ENCODE measurements at places on chromosomes 7 and 10.

DNA sequence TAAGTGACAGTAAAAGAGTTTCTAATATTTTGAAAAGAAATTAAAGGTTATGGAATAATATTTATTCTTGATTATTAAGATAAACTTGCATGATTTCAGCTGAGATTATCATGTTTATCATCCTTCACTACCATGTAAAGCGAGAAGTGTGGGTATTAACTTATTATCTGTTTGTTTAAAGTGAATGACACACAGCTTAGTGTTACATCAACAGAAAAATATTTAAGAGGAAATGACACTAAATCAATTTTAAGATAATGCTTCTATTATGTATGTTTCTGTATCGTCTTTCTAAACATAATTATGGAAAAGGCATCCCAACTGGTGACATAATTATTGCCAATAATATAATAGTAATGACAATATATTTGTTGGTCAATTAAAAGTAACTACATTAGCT lies 213.1 kb downstream of the PCDH15 start:
- DNase-seq = no peak

DNA sequence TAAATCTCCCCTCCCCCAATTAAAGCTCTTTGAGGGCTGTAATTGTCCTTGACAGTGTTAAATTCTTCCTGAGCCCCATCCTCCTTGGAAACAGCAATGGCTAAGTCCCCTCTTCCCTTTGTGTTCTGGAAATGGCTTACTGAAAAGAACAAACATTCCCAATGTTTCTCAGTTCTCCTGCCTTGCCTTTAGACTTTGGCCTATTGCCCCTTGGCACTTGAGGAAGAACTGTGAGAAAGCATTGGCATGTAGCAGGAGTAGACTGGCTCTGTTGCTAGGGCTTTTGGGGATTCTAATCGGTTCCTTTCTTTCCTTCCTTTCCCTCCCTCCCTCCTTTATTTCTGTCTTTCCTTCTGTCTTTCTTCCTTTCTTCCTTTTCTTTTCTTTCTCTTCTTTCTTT lies 463.3 kb upstream of the PODXL start:
- no peak for DNase-seq

- DNase-seq = no peak
These were observed 21.2 kb downstream of the CAMK2G start for GRCh38 chr10:73853196-73853595.

DNA sequence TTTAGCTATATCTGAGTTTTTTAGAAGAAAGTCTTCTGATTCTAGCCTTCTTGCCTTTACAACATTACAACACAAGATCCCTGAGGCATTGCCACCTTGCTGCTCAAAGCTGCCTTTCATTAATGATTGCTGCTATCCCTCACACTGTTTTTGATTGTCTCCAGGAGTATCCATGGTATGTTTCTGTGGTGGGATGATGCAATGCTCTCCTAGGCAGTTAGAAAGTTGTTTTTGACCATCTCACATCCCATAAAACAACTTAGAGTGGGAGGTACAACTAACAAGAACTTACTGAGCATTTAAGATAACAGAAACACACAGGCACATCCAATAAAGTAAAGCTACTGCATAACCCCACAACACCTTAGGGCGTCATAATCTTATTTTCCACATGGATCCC lies 1156.0 kb upstream of the LRRTM3 start:
- DNase-seq = no peak

DNA sequence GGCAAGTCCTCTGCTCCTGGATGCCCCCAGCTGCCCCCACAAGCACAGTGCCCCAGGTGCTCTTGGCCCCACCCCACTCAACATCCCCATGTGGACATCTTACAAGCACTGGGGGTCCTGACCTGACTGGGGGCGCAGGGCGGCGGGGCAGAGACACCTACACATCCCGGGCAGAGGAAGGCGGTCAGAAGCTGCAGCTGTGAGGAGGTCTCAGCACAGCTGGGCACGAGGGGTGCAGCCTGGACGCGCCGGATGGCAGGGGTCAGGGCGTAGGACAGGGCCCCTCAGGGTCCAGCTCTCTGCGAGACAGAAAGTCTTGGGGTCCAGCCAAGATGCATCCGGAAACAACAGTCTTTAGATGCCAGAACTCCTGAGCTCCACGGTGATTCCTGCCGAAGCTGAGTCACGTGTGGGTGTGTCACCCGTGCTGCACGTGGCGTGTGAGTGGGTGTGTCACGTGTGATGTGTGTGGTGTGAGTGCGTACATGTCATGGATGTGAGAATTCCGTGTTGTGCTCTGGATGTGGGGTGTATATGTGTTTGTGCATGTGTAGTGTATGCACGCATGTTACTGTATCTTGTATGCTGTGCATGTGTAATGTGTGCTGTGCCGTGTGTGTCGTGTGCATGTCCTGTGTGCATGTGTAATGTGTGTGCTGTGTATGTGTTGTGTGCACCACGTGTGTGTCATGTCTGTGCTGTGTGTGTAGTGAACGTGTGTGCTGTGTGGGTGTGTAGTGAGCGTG lies 5.1 kb downstream of the VENTX start:
- no peak for DNase-seq

DNA sequence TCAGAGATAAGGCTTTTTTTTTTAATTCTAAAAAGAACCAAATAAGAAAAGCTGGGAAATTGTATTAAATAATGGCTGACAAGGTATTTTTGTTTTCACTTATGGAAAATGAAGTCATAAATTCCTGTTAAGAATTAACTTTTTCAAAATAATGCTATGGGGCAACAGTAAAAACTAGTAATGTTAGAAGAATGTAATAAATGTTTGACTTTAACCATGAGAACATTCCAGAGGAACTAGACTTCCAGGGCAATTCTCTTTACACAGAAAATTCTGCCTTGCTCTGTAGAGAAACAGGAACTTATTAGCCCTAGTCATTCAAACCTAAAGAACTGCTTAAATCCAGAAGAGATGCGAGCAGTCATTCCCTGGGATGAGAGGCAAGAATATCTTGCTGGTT lies 571.1 kb downstream of the IPMK start:
- DNase-seq = no peak

GRCh38 chr10:124146483-124146882 lies 53.1 kb upstream of the CHST15 start:
- DNase-seq = no peak

GRCh38 chr7:128155100-128155740 lies 85.9 kb upstream of the LEP start:
- DNase-seq = no peak

DNA sequence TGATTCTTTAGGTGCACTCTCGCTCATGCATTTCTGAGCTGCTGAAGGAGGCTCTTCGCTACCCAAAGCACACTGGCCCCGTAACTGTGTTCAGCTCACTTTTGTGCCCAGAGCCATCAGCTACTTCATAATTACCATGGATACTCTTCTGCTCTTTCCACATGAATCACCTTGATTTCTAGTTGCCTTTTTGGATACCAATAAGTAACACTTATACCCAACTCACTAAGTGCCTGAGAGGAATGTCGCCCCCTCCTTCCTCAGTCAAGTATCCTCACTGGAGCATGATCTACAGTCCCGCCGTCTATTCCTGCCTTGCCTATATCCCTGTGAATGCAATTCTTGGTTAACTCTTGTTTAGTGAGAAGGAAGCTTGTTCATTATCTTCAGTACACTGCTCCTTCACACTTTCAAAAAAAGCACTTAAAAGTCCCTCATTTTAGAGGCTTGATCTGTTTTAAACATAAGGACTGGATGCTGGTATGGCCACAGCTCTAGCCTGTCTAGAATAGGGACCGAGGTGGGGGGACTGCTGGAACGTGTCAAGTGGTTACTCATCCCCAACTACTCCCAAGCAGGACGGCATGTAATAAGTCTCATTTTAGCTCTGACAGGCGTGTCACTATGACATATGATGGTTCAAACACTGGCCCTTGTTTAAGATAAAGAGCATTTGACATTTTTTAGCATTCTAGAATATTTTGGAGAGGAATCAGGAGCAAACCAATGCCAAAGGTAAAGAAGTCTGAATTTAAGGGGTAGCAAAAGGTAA lies 23.7 kb downstream of the SVIL start:
- no peak for DNase-seq

GRCh38 chr10:112195224-112195623 lies 11.7 kb upstream of the GPAM start:
- DNase-seq = no peak

GRCh38 chr7:745431-746154 lies 18.5 kb upstream of the PRKAR1B start:
- no peak for DNase-seq

GRCh38 chr7:74464931-74465886 lies 11.5 kb downstream of the GTF2IRD1 start:
- DNase-seq = no peak
